ENCODE measurements at places on chromosomes 3 and 15. TPM values are rescaled to one million over a fixed set of nuclear protein-coding genes. Genes with fewer than 3 reads are reported as not detected.

The FAM174B gene
- total RNA-seq: 35.2 TPM

The ZPLD1 gene
- total RNA-seq: not detected

The TCF12 gene
- total RNA-seq: 101 TPM

The LXN gene
- 4.7 TPM for total RNA-seq

The CACNA1D gene
- 2.9 TPM for total RNA-seq

The IL17RD gene
- total RNA-seq: 48.9 TPM

DNA sequence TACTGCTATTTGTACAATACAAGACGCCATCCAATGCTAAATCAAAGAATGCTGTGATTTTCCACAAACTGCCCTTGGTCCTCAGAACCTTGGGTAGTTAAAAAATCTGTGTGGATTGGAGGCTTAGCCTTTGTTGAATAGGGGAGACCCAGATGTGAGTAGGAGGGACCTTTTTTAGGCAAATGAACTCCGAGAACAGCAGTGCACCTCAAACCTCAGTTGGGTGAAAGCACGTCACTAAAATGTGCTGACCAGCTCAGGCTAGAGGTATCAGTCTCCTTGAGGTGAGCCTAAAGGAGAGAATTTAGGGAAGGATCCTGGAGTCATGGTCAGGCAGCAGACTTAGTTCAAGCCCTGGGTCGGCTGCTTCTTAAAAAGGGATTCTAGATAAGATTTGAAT, 200.7 kb downstream of the SOX2 start:
- no peaks in the 10 kb centered on the region for H3K36me3 ChIP-seq
- H3K27me3 ChIP-seq: no peaks in the 10 kb centered on the region
- no peak for DNase-seq
- peaks cover 10% of the 10 kb centered on the region for H3K4me1 ChIP-seq

DNA sequence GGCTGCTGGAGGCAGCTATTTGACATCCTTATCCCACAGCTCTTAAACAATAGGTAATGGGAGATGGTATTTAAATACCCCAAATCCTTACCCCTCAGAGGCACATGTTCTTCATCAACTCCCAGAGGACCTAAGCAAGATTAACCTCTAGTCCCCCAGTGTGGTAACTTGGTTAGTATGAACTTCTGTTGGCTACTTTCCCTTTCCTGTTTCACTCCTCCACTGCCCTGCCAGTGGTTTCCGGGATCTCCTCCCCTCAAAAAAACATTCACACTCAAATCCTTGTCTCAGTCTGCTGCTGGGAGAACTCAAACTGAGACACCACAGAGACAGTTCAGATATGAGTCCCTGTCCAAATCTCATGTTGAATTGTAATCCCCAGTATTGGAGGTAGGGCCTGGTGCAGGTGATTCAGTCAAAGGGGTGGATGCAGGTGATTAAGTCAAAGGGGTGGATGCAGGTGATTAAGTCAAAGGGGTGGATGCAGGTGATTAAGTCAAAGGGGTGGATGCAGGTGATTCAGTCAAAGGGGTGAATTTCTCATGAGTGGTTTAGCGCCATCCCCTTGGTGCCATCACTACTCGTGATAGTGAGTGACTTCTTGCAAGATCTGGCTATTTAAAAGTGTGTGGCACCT, 335.0 kb upstream of the CTNNB1 start:
- H3K36me3 ChIP-seq: no peaks in the 10 kb centered on the region
- H3K27ac ChIP-seq: no peak overlapping the region
- no peak overlapping the region for H3K4me3 ChIP-seq
- DNase-seq: no peak
- H3K4me1 ChIP-seq: no peaks in the 10 kb centered on the region

GRCh38 chr3:192570821-192571791, 156.2 kb downstream of the FGF12 start:
- no peak overlapping the region for H3K27ac ChIP-seq
- no peak for DNase-seq
- no peaks in the 10 kb centered on the region for H3K27me3 ChIP-seq
- no peaks in the 10 kb centered on the region for H3K36me3 ChIP-seq
- H3K4me3 ChIP-seq: no peak overlapping the region
- H3K4me1 ChIP-seq: no peaks in the 10 kb centered on the region

DNA sequence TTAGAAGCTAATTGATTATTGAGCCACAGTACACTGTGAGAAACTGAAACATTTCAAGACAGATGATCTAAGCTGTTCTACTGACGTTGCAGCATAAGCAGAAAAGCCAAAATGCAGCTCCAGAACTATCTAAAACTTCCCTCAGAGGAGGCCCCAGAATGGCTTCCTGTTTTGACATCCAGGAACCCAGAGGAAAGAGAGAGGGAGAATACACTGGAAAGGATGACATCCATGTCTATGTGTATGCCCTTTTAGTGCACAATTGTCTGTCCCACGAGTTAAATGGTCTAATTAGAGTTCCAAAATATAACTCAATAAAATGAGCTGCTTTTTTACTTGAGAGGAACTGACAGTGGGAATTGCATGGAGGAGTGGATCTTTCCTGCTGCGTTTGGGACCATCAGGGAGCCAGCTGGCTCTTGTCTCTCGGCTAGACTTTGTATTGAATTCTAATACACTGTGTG, 688.1 kb downstream of the ZNF385D start:
- no peaks in the 10 kb centered on the region for H3K4me1 ChIP-seq
- no peaks in the 10 kb centered on the region for H3K36me3 ChIP-seq
- no peak for DNase-seq
- no peak overlapping the region for H3K27ac ChIP-seq

DNA sequence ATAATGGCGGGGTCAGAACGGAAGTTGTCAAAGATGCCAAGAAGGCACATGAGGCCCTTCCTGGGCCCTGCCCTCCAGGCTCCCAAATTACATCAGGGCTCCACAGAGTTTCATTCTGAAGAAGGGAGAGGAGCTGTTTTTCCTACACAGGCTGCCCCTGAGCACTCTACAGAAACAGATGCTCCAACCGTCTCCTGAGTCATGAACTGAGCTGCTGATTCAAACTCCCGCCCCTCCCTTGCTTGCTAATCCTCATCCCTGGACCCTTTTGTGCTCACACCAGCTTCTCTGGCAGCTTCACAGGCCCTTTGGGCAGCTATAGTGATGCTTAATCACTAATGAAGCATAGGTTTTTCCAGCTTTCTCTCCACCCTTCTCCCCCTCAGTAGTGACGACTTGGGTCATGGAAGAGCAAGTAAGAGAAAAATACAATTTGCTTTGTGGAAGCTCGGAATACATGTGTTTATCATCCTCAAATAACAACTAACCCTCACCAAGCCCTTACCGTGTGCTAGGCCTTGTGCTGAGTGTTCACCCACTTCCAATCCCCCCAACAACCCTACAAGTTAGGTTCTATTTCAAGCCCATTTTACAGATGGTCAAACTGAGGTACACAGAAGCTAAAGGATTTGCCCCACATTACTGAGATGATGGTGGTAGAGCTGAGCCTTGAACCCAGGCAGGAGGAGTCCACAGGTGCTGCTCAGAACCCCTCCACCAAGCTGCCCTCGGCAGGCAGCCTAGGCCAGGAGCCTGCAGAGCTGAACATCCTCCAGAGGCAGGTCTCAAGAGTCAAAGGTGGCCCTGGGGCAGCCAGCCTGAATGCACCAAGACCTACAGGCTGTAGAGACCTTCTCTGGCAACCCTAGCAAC, 21.9 kb downstream of the MEGF11 start:
- DNase-seq: no peak
- H3K27ac ChIP-seq: no peak overlapping the region
- H3K4me1 ChIP-seq: no peaks in the 10 kb centered on the region
- H3K36me3 ChIP-seq: no peaks in the 10 kb centered on the region

GRCh38 chr3:29826712-29827111, 545.8 kb downstream of the RBMS3 start:
- H3K4me3 ChIP-seq: no peak overlapping the region
- no peaks in the 10 kb centered on the region for H3K36me3 ChIP-seq
- DNase-seq: no peak

GRCh38 chr3:81967393-81967792, 205.9 kb upstream of the GBE1 start:
- DNase-seq: no peak
- no peaks in the 10 kb centered on the region for H3K36me3 ChIP-seq
- no peaks in the 10 kb centered on the region for H3K27me3 ChIP-seq
- H3K4me1 ChIP-seq: peaks cover 4% of the 10 kb centered on the region

- no peak overlapping the region for H3K4me3 ChIP-seq
- no peak for DNase-seq
- no peaks in the 10 kb centered on the region for H3K27me3 ChIP-seq
- H3K27ac ChIP-seq: no peak overlapping the region
- H3K36me3 ChIP-seq: no peaks in the 10 kb centered on the region
- H3K4me1 ChIP-seq: no peaks in the 10 kb centered on the region
Measured at GRCh38 chr3:119331661-119332060, 37.5 kb downstream of the ARHGAP31 start.

GRCh38 chr3:11847607-11848006, 922 bp upstream of the TAMM41 start:
- H3K27me3 ChIP-seq: no peaks in the 10 kb centered on the region
- H3K27ac ChIP-seq: no peak overlapping the region
- no peak overlapping the region for H3K4me3 ChIP-seq
- peaks cover 2% of the 10 kb centered on the region for H3K4me1 ChIP-seq
- peaks cover 7% of the 10 kb centered on the region for H3K36me3 ChIP-seq
